Kidney tubule cell (primary cell): ENCODE measurements at places on chromosomes 2 and 18.

GRCh38 chr2:40364151-40364874, 87.6 kb downstream of the SLC8A1 start:
- no peak for DNase-seq

DNA sequence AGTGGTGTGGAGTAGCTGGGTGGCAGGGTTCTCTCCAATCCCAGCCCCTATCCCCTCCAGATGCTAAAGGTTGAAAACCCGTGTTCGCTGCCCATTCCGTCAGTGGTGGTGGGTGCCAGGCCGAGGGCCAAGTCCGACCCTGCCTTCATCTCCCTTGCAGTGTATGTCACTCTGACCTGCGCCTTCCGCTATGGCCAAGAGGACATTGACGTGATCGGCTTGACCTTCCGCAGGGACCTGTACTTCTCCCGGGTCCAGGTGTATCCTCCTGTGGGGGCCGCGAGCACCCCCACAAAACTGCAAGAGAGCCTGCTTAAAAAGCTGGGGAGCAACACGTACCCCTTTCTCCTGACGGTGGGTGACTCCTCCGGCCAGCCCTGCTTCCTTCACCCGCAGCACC, 12.9 kb downstream of the SAG start:
- DNase-seq: no peak

- DNase-seq: peak; percentile 44
Measured at GRCh38 chr2:125471963-125472362, 1184.0 kb upstream of the GYPC start.

DNA sequence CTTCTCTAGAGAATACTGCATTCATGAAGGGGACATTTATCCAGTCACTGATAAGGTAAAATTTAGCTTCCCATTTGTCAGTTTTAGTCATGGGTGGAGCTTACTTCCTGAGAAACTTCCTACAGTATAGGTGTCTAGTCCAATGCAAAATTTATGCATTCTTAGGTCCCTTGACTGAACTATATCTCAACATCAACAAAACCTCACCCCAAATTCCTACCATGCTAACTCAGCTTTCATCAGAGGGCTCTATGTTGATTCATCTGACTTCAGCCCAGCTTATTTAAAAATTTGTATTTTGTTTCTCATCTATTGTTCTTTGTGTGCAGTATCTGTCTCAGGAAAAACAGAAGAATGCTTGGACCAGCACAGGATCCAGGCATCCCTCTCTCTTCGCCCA, 296.4 kb upstream of the ACVR2A start:
- no peak for DNase-seq
